GM04503 (cell line): ENCODE measurements at places on chromosomes 5 and 9.
A peak's percentile ranks its signal among the peaks of the same experiment; 100 is the strongest.

- DNase-seq, result peak; percentile 89
Measured at GRCh38 chr5:78806544-78806943, 158.0 kb upstream of the LHFPL2 start.

DNA sequence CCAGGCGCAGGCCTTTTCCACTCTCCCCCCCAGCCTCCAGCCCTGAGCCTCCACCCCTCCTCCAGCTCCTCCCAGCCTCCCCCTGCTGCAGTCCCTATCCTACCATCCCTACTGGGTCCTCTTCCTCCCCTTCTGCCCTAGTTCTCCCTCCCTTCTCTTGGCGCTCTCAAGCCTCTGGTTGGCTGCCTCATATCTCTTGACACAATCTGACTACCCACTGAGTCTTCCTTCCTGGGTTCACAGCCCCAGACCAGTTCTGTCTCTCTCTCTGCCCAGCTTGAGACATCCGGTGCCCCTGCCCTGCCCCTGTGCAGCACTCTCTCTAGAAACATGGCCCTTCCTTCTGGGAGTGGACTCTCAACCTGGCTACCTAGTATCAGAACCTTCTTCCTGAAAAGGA, 76.2 kb downstream of the TSPAN17 start:
- no peak for DNase-seq

DNA sequence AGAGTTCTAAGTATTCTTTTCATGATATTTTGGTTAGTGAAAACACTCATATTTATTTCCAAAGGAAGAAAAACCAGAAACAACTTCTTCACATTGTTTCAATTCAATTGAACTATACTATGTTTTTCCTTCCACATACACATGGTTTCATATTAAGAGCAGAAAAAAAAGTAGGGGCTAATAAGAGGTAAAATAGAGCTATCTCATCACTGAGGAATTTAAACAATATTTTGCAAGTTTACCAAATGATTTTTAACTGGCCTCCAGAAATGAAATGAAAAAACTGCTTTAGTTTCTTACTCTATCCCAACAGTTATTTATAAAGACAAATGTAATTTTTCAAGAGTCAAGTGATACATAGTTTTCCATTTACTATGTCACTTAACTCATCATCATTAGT, 233.5 kb downstream of the RFX3 start:
- no peak for DNase-seq

- DNase-seq, result no peak
Measured at GRCh38 chr5:150778517-150779396, at the start of gene SMIM3. Gene SMIM3 (plus strand): TSS chr5:150778757. CDS start chr5:150795441, 16,684 bp downstream.

GRCh38 chr5:98639274-98639673, 134.2 kb upstream of the RGMB start:
- DNase-seq, result no peak

DNA sequence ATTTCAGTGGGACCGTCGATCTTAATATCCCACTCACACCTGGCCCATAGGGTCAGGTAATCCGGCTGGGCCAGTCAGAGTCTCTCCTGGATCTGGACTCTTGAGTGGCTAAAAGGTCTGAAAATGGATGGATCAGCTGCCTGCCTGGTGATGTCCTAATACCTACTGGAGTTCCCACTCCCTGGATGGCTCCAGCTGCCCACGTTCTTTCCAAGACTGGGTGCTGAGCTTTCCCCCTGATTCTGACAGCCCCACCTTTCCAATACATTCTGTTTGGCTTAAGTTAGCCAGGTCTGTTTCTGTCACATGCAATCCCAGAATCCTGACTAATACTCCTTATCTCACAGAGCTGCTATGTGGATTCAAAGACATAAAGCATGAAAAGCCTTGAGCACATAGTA, 10.2 kb downstream of the SH3PXD2B start:
- no peak for DNase-seq

DNA sequence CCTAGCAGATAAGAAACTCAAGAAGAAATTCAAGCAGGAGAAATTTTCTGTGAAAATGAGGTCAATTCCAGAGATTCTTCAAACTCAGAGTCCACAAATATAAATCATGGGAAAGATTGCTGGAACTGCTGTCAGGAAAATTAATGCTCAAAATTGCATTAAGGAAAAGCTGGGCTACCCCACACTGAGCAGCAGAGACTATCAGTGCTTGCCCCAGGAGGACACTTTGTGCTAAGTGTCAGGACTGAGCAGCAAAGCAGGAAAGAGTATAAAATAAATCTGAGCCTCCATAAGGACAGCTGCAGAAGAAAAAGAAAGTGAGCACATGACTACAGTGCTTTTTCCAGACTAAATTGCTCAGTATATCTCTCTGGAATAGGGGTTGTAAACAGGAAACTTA, 81.6 kb downstream of the RGS7BP start:
- no peak for DNase-seq

DNA sequence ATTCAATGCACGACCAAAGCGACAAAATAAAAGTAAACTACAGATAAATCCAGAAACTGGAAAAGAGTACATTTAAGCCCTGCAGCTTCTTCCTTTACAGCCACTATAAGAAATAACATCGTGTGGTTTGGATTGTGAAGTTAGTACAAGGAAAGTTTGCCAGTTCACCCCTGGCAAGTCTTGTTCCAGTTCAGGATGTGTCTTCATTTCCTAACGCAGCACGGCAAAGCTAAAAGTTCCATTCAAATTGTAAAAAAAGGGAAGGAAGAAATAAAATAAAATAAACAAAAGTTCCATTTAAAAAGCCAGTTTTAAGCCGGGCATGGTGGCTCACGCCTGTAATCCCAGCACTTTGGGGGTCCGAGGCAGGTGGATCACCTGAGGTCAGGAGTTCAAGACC, 83.3 kb upstream of the RETREG1 start:
- no peak for DNase-seq

- DNase-seq, result no peak
Measured at GRCh38 chr5:56910210-56910965, 992 bp downstream of the SETD9 start.

- peak; percentile 28 for DNase-seq
Measured at GRCh38 chr9:13388157-13388556, 108.7 kb upstream of the MPDZ start.

DNA sequence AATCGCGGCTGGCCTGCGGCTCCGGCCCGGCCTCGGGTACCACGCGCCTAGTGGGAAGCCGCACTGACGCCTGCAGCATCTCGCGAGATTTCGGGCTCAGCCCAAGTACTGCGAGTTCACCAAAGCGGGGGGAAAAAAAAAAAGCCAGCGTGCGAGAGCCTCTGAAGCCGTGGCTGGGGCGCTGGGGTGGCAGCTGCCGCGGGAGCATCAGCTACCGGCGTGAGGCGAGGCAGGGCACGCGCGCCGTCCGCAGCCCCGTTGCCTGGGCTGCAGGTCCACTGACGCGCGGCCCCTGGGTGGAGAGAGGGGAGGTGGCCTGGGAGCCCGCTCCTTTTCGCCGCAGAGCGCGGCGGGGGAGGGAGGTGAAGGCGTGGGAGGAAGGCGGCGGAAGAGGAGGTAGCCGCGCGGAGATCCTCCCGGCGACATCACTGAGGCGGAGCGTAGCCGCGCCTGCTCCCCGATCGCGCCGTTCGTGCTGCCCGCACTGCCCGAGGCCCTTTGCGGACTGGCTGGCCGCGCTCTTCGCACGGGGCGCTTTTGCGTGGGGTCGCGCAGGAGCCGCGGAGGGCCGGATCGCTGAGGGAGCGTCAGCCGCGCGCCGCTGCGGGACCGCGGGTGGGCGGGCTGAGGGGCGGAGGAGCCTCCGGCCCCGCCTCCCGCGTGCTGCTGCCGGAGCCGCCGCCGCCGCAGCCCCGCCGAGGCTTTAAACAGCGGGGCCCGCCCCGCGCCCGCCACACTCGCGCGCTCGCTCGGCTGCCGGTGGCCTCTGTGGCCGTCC, at the start of gene SLC12A2:
Gene SLC12A2 (plus strand): TSS at position 734 of the 778 bp plus-strand sequence. CDS start 189 bp downstream, outside the sequence.
- peak; percentile 77 for DNase-seq

GRCh38 chr9:94829380-94830070, 103.0 kb downstream of the AOPEP start:
- DNase-seq, result no peak

GRCh38 chr5:139863855-139864558, 68.4 kb downstream of the PSD2 start:
- no peak for DNase-seq

GRCh38 chr5:61283471-61283870, 48.6 kb upstream of the ZSWIM6 start:
- DNase-seq, result no peak

DNA sequence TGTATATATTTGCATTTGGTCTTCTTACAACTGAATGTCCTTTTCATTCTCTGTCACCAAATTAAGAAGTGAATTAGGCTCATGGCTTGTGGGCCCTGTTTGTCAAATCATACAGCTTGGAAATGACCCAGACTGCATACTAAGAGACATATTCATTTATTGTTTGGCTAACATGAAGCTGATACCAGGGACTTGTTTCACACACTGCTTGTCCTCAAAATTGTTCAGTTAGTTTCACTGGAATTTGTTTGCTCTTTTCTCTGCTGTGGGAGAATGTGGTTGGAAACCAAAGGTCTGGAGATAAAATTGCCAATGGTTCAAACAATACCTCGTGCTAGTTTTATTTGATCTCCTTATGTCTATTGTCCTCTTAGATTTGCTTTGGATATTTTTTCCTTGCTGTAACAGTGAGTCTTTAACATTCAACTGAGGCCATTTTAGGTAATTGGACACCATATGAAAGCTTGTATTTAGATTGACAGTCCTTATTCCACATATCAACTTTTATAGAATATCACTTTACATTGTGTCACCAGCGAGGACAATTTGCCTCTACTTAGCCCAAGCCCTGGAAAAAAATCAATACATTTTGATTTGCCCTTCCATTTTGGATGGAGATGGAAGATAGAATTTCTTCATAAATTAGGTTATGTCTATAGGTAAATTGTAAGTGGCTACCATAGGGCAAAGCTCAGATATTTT, 144.3 kb upstream of the MTAP start:
- DNase-seq, result no peak

DNA sequence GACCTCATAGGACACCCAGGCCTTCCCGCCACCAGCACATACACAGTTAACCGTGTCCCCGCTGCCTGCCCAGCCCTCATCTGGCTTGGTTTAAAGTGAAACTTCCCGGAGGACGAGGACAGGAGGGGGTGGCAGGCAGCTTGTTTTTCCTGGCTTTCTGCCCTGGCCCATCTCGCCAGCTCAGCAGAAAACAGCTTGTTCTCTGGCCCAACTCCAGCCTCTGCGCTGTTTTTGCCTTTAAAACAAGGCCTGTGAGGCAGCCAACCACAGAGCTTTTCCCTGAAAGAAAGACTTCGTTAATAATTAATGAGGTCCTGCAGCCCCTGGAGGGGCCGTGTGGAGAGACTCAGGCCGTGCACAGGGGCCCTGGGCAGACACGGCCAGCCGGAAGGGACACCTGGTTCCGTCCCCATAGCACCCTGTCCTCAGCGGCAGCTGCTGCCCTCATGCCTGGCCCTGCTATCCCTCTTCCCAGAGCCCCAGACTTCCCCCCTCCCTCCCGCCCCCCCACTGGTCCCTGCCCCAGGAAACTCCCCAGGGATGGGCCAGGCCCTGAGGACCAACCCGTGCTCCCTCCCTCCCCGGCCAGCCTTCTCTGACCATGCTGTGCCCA, 108.7 kb downstream of the RXRA start:
- peak; percentile 73 for DNase-seq

DNA sequence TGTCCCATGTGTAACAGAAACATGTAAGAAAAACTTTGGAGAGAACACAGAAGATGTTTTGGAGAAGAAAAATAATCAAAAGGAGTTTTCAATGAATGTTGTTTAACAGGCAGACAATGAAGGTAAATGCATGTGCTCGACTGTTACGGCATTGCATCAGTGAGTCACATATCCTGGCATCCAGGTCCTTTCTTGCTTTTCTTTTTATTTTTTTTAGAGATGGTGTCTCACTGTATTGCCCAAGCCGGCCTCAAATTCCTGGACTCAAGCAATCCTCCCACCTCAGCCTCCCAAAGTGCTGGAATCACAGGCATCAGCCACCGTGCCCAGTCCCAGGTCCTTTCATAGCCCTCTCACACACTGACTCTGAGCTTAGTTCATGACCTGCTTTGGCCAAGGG, 181.8 kb downstream of the DTWD2 start:
- no peak for DNase-seq

GRCh38 chr5:116371935-116372334, 202.7 kb downstream of the SEMA6A start:
- DNase-seq, result no peak

- DNase-seq, result no peak
Measured at GRCh38 chr5:15615859-15616258, 115.9 kb downstream of the FBXL7 start.

DNA sequence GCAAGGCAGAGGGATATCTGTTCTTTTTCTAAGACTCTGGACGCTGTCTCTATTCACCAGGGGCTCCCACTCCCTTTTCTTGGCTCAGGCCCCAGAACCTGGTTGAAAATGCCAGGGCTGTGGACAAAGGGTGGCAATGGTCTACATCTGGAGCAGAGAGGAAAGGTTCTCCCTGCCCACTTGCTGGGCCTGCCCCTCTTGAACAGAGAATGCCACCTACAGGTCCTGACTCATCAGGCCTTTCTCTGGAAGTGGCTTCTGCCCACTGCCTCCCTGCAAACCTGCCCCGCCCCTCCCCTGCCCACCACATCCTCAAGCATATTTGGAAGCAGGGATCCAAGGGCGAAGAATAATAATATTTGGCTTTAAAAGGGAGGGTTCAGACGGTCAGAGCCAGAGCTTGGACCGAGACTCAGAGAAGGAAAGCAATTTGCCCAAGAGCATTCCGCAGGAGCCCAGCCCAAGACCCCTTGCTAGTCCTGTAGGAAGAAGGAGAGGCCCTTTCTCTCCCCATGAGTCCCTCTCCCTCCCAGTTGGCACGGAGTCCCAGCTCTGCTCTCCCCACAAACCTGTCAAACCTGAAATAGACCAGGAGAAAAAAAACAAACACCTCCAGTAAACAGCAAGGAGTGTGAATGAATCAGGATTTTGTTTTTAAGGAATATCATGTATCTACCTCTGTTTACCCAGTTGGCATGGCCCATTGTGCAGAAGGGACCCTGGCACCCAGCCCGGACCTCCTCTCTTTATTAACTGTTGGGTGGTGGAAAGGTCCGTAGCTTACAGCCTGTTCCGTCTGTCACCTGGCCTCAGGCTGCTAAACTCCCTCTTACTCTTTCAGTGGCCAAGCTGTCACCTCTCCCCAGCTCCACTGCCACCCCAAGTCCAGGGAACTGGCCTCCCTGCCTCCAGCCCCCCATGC, 37.7 kb upstream of the STXBP1 start:
- no peak for DNase-seq

- peak; percentile 15 for DNase-seq
Measured at GRCh38 chr5:141373673-141374317, at the start of gene PCDHGA6. Gene PCDHGA6 (plus strand): TSS chr5:141373891. CDS start chr5:141374084, 193 bp downstream.

GRCh38 chr5:62579761-62580160, 1.1 kb downstream of the LRRC70 start:
- DNase-seq, result no peak
